ENCODE measurements at places on chromosomes 3 and 15. TPM values are rescaled to one million over a fixed set of nuclear protein-coding genes. Genes with fewer than 3 reads are reported as not detected.

GRCh38 chr15:26844901-26845300 is 22.0 kb upstream of the GABRA5 start:
- no peak for DNase-seq

GRCh38 chr3:168414149-168414548 is 318.4 kb upstream of the GOLIM4 start:
- DNase-seq = no peak

DNA sequence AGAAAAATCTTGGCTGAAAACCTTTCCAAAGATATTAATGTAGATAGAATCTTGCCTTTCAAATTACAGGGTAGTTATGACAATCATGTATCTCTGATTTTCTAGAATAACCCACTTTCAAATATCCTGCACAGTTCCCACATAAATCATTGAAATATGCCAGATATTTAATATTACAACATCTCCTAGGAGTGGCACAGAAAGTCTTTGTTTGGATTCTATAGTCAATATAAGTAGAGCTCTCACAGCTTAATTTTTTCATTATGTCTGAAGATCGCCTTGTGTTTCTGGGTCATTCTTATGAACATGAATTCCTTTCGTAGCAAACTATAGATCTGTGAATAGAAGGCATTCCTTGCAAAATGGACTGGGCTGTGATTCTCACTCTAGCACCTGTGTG is 5.0 kb downstream of the RARB start:
- no peak for DNase-seq

NPAP1 gene
- not detected for total RNA-seq
